ENCODE measurements at places on chromosomes 7 and 10.

GRCh38 chr10:54576541-54576940, 224.5 kb downstream of the PCDH15 start:
- DNase-seq, result no peak

DNA sequence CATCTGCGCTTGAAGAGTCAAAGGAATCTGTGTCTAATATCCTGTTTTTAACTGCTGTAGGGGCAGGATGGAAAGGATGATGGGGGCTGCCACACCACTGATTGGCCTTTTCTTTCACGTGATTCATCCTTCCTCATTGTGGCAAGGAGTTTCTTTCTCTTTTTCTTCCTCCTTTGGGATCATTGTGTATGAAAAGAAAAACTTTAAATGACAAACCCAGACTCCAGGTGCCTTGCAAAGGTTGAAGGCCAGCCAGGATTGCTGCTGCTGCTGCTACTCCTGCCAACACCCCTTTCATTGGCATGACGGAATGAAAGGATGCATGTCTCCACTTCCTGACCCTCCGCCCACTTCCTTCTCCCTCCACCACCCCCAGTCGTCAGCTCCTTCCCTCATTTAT, 6.5 kb upstream of the OIT3 start:
- DNase-seq, result no peak

GRCh38 chr10:3111621-3112163, 44.3 kb downstream of the PFKP start:
- no peak for DNase-seq

DNA sequence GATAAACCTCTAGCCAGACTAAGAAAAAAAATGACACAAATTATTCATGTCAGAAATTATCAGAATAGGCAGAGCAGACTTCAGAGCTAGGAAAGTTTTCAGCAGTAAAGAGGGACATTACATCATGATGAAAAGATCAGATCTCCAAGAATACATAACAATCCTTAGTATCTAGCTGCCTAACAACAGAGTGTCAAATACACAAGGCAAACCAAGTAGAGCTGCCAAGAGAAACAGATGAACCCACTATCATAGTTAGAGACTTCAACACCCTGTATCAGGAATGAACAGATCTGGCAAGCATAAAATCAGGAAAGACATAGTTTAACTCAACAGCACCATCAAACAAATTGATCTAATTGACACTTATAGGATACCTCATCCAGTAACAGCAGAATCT, 92.3 kb downstream of the NKX6-2 start:
- no peak for DNase-seq

GRCh38 chr10:128150045-128150493, 23.8 kb upstream of the MKI67 start:
- DNase-seq, result peak; percentile 78
